ENCODE measurements at places on chromosomes 13 and 19.

DNA sequence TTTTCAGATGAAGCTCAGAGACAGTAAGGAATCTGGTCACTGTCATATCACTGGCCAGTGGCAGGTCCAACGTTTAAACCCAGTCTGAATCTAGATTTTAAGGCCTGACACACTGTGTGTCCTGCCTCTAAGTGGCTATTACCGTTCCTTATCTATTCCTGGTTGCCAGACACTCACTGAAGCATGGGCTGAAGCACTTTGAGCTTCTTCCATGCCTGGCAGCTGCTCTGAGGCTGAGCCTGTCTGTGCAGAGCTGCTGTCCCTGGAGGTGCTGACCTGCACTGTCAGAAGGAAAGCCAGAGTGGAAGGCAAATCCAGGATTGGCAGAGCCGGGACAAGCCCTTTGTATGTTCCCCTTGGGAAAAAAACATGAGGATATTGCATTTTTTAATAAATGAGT lies 109.2 kb upstream of the SLC7A1 start:
- no peak for DNase-seq

GRCh38 chr13:107964395-107964794 lies 250.9 kb downstream of the LIG4 start:
- DNase-seq: no peak

- DNase-seq: no peak
Observed at GRCh38 chr13:40228496-40228895, 437.9 kb downstream of the FOXO1 start.

- no peak for DNase-seq
Observed at GRCh38 chr13:33262997-33263396, 22.6 kb downstream of the STARD13 start.

DNA sequence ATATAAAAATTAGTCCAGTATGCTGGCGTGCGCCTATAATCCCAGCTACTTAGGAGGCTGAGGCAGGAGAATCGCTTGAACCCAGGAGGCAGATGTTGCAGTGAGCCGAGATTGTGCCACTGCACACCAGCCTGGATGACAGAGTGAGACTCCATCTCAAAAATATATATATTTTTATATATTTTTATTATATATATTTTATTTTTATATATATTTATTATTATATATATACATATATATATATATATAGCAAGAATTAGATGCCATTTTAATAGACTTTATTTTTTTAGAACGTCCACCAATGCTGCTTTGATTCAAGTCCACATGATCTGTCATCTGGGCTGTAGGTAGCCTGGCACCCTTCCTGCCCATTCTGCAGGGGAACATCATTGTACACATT lies 3.5 kb upstream of the OR7D2 start:
- no peak for DNase-seq

DNA sequence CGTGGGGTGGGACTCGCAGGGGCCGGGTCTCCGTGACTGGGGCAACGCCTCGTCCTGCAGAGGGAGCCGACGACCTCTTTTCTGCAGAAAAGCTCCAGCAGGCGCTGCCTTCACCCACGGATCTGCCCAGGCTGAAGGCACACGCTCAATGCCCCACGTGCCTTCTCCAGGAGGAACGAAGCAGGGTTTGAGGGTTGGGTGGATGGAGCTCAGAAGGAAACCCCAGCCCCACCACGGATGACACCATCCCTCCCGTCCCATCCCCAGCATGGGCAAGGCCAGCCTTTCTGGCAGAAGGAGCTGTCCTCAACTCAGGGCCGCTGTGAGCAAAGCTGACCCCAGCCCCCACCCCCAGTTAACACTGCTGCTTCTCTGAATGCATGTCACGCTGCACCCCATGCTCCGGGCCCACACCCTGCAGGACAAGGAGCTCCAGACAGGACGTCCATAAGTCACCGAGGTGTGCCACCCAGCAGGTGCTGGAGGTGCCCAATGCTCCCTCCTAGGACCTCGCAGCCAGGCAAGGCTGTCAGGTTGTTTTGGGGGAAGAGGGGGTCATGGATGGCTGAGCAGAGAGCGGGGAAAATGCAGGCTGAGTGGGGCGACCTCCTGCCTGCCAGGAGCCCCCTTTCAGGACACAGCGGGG lies 7.4 kb downstream of the C19orf25 start:
- peak; percentile 37 for DNase-seq

DNA sequence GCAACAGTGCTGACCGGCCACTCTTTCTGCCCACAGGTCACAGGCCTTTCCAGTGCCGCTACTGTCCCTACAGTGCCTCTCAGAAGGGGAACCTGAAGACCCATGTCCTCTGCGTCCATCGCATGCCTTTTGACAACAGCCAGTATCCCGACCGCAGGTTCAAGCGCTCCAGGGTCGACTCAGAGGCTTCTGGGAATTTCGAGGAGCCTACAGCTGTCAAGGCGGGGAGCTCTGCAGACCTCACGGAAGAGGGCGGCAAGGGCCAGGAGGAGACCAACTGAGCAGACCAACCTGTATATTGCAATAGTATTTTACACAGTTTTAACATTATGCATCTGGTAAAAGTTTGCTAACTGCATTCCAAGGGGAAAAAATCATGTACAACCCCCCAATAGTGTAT lies 338.5 kb downstream of the ZNF536 start:
- no peak for DNase-seq

DNA sequence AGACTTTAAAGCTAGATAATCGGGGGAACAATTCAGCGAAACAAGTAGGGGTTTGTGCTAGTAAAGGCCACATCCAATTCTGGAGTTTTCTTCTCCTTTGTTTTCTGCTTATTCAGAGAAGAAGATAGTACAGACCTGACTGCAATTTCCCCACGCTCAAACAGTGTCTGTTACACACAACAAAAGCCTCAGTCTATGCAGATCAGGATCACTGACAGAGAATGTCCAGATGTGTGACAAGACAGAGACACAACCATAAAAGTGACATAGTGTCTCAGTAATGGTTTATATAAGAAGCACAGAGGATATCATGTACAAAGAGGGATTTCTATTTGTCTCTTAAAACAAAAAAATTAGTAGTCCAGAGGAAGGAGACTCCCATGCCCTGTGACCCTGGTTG lies 70.7 kb upstream of the GTF3A start:
- DNase-seq: no peak

- DNase-seq: no peak
Observed at GRCh38 chr13:25224151-25224550, 52.1 kb upstream of the AMER2 start.

DNA sequence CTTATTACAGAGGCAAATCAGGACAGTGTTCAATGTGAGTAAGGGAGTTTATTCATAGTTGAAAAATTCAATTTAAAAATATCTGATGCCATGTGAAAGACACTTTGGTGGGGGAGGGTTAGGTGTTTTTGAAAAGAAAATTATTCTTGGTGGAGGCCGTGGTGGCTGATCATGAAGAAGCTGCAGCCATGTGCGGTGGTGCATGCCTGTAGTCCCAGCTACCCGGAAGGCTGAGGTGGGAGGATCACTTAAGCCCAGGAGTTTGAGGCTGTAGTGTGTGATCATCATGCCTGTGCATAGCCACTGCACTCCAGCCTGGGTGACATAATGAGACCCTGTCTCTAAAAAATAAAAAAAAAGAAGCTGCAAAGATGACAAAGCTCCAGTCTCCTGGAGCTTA lies 28.6 kb downstream of the WDFY2 start:
- no peak for DNase-seq

DNA sequence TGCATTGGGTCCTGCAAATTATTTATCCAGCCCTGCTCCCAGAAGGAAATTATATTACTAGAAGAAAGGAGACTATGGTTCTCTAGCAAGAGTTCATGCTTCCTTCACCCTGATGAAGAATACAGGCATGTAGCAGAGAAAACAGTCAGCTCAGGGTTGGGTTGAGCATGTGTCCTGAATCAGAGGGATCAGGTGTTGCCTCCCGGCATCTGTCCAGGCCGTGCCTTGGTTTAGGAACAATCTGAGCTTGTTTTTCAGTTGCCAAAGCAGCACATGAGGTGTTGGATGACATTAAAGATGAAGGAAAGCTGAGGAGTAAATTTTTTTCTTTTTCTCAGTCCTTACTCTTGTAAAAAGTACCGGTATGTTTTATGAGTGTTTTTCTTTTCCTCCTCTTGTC lies 62.0 kb downstream of the KL start:
- no peak for DNase-seq

DNA sequence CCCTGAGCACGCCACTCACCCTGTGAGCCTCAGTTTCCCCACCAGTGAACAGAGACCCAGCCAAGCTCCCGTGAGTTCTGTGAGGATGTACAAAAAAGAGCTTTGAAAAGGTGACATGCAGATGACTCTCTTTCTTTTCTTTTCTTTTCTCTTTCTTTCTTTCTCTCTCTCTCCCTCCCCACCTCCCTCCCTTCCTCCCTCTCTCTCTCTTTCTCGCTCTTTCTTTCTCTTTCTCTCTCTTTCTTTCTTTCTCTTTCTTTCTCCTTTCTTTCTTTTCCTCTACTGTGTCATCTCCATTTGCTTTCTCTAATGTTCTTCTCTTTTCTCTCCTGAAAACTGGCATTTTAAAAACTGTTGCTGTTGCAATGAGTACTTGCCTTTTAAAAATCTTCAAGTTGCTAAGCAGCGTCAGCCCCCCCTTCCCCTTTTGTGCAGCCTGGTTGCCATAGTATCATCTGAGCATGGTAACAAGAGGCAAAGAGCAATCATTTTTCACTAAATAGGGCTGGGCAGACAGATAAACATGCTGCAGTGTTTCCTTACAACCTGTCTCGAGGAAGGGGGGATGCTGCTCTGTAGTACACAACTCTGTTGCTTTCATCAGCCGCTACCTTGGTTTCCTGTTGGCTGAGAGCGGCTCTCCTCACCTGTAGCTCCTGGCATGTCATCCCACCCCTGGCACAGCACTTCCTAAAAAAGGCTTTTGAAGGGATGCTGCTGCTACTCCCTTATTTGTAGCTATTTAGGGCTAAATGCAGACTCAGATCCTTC lies 108.7 kb upstream of the MBNL2 start:
- no peak for DNase-seq

DNA sequence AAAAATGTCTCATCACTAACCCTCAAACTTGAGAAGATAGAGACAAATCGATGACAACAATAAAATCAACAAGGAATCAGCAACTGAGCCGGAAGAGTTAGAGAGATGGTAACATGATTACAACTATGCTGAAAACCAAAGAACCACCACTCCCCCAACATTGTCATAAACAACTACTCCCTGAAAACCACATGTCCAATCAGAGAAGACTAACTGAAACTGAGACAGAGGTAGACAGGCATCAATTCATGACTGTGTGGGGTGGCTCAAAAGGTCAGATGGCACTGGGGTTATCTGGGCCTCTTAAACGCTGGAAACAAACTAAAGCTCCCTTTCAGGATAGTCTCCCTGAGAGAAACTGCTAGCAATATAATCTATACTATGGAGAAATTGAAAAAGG lies 488.8 kb downstream of the KCTD12 start:
- no peak for DNase-seq

DNA sequence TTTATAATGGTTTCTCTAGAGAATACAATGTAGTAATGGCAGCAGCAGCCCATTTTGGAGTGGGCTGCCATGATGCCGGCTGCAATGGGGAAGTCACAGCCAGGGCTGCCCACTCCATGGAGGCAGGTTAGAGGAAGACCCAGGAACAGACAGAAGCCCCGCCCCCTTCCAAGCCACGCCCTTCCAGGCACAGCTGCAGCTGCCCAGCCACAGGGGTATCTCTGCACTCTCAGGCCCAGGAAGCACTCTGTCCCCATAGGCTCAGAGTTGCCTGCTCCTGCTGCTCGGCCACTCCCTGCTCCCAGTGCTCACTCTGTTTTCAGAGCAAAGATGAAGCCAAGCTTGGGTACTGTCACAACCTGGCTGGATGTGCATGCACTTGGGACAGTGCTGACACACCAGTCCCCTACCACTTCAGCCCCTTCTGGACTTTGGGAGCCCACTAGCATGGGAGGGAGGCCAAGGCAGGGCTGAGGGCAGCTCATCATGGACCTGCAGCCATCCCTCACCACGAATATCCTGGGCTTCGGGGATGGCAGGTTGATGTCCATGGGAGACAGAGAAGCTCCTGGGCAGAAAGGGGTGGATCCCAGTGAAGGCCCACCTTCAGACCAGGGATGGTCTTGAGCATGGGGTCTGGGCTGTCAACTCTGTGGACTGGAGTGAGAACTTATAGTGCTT lies 1224.2 kb downstream of the SLITRK5 start:
- DNase-seq: no peak

DNA sequence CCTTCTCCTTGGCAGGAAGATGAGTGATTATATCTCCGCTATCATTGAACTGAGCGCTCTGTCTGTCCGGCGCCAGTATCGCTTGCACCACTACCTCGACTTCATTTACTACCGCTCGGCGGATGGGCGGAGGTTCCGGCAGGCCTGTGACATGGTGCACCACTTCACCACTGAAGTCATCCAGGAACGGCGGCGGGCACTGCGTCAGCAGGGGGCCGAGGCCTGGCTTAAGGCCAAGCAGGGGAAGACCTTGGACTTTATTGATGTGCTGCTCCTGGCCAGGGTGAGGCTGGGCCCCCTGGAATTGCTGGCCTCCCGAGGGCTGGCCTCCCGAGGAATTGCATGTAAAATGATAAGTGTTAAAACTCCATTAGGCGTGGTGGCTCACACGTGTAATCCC lies 32.1 kb downstream of the CYP4F22 start:
- DNase-seq: no peak

- DNase-seq: no peak
Observed at GRCh38 chr13:72399351-72399750, 328.1 kb downstream of the MZT1 start.

- DNase-seq: peak; percentile 54
Observed at GRCh38 chr19:19554074-19555023, 16.3 kb downstream of the CILP2 start.

DNA sequence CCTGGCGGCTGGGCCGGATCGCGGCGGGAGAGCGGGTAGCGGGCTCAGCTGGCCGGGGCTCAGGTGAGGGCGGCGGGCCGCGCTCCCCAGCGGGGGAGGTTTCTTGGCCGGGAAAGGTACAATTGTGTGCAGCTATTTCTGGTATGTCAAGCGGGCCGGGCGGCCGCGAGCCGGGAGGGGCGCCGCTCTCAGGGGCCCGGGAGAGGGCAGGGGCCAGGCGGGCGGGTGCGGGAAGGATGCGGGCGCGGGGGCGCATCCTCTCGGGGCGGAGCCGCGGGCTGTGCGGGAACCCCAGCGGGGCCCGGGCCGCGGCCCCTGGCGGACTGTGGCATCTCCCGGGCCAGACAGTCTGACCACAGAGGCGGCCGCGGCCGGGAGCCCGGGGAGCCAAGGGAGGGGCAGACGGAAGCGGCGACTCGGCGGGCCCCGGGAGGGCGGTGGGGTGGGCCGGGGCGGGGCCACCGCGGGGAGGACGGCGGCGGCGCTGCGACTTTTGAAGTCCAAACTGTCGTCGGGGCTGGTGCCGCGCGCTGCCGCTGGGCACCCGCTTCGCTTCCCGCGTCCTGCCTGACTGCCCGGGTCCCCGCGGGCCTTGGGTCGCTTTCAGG lies at the start of gene LMO7:
LMO7 (plus strand) TSS at position 503 of the 608 bp plus-strand sequence. CDS start 328 bp downstream, outside the sequence.
- DNase-seq: peak; percentile 78

GRCh38 chr13:48773531-48774275 lies 120.0 kb downstream of the CYSLTR2 start:
- peak; percentile 21 for DNase-seq

DNA sequence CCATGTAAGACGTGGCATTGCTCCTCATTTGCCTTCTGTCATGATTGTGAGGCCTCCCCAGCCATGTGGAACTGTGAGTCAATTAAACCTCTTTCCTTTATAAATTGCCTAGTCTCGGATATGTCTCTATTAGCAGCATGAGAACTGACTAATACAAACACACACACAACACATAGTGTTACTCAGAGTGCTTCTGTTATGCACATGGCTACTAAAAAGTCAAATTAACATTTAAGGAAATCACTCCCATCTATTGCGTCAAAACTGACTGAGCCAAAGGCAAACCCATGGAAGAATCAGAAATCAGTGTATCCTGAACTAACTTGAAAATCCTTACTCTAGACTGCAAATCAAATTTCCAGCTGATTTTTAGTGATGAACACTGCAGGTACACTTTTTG lies 209.2 kb downstream of the RBM26 start:
- DNase-seq: no peak

Measured in EL (cell line).